DMS79 treated with DMSO at 0.1 percent for 48 hours (cell line): ENCODE measurements at places on chromosomes 1 and 21.

DNA sequence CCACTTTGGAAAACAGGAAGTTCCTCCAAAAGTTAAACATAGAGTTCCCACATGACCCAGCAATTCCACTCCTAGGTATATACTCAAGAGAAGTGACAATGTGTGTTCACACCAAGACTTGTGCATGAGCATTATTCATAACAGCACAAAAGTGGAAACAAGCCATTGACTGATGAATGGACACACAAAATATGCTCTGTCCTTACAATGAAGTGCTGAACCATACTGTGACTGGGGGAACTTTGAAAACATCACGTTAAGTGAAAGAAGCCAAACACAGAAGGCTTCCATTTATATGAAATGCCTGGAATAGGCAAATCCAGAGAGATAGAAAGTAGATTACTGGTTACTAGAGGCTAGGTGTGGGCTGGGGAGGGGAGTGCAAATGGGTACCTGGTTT, 150.3 kb downstream of the ZSCAN20 start:
- no peak for DNase-seq

DNA sequence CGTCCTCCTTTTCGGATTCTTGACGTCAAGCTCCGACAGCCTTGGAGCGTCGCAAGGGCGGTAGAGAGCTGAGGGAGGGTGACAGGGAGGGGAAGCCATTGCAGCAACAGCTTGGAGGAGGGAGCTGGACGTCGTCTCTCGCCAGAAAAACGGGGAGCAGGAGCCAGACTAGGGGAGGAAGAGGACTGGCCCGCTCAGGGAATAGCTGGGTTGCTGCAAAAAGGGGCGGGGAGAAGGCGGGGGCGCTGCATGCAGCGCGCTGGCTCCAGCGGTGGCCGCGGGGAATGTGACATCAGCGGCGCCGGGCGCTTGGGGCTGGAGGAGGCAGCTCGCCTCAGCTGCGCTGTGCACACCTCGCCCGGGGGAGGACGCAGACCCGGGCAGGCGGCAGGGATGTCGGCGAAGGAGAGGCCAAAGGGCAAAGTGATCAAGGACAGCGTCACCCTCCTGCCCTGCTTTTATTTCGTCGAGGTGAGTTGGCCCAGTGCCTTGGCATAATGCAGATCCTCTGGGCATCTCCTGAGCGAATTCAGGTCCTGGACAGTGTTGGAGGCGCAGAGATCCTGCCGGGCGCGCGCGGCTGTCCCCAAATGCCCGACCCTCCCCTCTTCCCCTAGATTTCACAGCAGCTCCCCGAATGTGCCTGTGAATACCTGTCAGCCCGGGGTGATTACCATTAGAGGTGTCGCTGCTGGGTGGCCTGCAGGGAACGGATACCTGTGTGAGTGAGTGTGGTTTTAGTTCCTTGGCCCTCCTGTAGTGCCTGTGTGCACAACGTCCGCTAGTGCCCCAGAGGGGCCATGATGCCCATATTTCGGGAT, at the start of gene PLPPR4:
PLPPR4 (plus strand) TSS at position 292 of the 821 bp plus-strand sequence; CDS start at position 394, 102 bp downstream.
- peak; percentile 51 for DNase-seq

- DNase-seq, result no peak
Measured at GRCh38 chr1:150909585-150910180, 16.5 kb upstream of the SETDB1 start.

- DNase-seq, result no peak
Measured at GRCh38 chr1:175936736-175937135, 193.3 kb upstream of the TNR start.

DNA sequence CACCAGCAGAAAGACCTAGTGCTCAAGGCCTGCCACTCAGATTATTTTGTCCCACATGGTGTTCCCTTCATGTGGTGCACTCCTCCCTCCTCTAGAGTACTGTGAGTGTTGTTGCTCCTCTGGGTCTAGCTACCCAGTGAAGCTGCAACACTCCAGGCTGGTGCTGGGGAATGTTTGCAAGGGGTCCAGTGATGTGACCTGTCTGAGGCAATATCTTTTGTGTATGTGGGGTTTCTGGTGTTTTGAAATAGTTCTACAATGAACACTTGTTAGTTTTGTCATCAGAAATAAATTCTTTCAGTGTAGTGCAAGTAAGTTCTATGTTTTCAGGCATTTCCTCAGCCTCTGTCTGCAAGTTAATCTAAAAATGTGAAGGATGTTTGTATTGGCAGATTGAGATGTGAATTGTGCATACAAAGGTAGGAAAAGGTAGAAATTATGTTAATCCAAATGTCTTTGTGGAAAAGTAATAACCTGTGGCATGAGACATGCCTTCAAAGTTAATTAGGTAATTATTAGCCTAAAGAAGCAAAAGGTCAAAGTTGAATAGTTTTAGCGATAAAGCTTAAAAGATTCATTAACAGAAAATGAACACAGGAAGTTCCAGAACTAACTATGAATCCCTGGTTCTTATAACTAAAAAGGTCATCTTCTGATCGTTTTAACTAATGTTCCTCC, 616.8 kb downstream of the LTN1 start:
- DNase-seq, result no peak

DNA sequence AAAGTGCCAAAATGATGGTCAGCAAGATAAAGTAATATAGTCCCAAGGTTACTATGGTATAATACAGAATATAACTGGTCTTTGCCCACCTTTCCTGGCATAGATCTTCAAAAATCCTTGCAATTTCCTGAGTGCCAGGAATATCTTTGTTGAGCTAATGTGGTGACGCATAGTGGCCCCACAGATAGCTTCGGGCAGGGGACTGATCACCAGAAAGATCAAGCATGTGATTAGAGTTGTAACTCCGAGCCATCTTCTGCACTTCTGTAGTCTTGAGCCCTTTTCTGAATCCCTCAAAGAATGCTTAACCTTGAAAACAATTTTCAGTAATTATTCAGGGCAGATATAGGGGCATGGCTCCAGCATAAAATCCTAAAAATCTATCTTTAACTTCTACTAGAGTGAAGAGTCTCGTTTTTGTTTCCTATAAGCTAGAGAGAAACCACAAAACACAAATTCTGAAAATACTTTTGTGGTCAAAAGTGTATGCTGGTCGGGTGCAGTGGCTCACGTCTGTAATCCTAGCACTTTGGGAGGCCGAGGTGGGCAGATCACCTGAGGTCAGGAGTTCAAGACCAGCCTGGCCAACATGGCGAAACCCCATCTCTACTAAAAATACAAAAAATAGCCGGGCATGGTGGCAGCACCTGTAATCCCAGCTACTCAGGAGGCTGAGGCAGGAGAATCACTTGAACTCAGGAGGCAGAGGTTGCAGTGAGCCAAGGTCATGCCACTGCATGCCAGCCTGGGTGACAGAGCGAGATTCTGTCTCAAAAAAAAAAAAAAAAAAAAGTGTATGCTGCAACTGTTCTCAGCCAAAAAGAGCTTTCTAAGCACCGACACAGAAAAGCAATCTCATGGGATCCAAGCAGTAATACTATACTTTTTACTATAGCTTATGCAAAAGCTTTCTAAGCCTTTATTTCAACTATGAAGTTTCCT, 62.8 kb downstream of the NVL start:
- DNase-seq, result no peak

- DNase-seq, result no peak
Measured at GRCh38 chr1:41617336-41617735, 132.9 kb upstream of the EDN2 start.

- no peak for DNase-seq
Measured at GRCh38 chr1:55447488-55447887, 232.3 kb upstream of the USP24 start.

DNA sequence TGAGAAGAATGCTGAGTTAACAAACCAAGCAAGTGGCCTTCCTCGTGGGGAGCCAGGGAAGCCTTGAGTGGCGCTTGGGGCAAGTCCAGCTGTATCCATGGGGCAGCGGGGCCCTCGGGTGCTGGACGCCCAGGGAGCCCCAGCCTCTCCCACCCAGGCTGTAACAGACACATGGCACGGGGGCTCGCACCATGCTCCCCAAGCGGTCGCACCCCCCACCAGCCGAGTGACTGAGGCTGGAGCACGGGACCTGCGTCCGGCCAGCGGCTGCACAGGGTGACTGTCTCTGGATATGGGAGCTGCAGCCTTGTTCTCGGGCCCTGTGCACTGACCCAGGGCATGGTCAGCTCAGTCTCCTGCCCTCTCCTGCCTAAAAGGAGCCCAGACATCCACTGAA, 53.9 kb upstream of the ACTRT2 start:
- DNase-seq, result no peak

DNA sequence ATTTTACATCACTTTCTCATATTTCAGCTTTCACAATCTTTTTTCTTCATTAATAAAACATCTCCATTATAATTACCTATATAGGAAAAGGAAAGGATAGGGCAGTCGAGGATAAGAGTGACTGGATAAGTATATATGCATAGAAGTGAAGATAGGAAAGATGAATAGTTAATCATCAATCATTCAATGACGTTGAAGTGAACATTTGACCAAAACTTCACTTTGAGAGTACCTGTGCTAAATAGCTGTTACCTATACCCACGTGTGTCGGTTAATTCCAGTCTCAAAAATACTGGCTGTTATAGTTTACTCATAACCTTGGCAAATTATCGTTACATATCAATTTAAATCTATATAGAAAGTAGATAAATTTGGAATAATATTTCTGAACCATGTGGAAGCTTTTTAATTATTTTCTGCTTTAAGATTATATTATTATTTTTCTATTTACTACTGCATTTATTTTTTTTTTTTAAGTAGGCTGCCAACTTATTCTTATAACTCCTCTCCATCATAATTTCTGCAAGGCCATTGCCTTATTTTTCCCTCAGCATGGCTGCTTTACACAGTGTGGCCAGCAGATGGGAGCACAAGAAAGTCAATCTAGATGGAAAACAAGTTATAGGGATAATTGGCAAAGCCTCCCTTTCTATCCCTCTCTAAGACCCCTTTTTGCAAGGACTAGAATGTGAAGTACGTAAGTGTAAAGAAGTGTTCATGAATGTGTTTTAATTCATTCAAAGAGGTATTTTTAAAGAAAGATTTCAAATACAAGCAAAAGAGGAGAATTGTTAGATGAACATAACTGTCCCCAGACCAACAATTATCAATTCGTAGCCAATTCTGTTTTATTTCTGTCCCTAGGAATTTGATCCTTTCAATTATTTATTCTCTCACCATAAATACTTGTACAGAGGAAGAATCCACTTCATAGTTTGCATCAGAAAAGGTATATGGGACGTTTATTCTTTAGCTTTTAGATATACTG, 290.4 kb downstream of the KCNT2 start:
- DNase-seq, result no peak

DNA sequence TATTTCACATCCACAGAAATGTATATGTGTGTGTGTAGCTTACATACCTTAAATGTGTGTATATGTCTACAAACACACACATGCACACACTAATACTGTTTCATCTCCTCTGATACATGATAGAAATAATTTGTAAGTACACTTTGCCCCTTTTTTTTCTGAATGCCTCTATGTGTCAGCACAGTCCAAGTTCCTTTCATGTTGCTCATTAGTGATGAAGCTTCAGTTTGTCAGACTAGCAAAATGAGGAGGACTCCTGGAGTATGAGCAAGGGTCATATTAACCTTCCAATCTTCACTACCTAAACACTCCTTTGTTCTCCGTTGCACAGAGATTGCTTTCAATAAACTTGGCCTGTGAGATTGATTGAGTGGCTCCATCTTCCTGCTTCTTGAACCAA, 935.4 kb downstream of the MRPL39 start:
- no peak for DNase-seq
